ENCODE measurements at places on chromosomes 5 and 9.

DNA sequence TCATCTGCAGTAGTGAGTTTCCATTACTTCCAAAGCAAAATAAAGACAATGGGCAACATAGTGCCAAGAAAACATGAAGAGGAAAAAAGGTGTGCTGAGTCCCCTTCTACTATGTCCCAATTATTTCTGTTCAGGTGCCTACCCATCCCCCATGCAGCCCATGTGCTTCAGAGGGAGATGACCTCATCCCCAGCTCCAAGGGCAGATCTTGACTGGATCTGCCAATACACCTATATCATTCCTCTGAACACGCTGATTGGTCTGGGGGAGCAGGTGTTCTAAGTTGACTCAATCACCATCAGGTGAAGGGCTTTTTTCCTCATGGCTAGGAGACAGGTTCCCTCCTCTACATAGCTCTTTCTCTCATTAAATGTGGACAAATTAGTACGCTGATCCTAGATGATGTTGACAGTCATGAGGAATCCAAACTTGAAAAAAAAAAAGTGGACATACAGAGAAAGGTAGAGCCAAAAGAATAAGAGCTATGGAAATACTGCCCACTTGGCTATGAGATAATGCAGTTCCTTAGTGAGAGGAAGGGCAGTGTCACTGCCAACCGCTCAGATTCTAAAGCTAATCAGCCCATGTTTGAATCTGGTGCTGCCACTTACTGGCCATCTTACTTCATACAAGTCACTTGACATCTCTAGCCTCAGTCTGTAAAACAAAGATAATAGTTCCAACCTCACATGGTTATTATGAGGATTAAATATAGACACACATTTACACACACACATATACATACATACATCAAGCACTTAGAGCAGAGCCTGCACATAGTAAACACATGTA lies 23.1 kb downstream of the PRELID2 start:
- peak; percentile 49 for DNase-seq

GRCh38 chr9:91949946-91950664 lies at the start of gene ROR2:
ROR2 (minus strand) TSS chr9:91950228.
- DNase-seq = peak; percentile 49

- no peak for DNase-seq
Measured at GRCh38 chr5:93382188-93382825, 198.7 kb downstream of the NR2F1-AS1 start.

DNA sequence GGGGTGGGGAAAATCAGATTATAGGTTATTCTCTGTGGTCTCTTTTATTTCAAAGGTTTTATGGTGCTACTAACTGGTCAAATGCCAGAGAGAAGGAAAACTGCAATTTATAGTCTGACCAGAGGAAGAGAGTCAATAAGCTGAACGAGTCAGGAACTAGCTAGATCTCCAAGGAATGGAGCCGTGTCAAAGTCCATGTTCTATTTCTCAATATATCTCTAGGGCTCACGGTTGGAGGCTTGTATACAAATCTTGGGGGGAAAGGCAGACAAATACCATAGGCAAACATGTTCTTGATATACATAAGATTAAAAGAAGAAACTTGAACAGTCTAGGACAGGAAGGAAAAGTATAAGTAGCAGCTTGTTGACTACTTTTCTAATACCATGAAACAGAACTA lies 627.1 kb downstream of the PDE4D start:
- no peak for DNase-seq

GRCh38 chr9:13158986-13159385 lies 120.5 kb downstream of the MPDZ start:
- DNase-seq = no peak

DNA sequence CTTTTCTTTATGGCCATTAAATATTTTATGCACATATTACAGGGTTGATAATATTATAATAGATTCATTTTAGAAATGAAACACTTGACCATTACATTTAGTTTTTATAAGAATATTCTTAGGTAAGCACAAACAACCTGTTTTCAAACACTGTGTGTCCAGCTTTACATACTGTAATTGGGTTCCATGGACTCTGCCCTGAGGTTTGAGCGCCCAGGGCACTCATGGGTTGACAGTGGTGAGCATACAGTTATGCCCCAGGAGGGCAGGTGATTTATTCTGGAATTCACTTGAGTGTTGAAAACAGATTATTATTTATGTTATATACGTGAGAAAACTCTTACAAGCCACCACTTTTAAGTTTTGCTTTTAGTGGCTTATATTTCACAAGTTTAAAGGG lies 33.7 kb downstream of the TRIO start:
- DNase-seq = peak; percentile 9

- DNase-seq = no peak
Measured at GRCh38 chr9:114282104-114282485, 40.8 kb upstream of the ORM1 start.

- DNase-seq = no peak
Measured at GRCh38 chr5:67363180-67363709, 166.6 kb upstream of the CD180 start.

- peak; percentile 38 for DNase-seq
Measured at GRCh38 chr9:18806232-18807080, 226.6 kb downstream of the SAXO1 start.

GRCh38 chr5:42751044-42751443 lies 5.6 kb upstream of the CCDC152 start:
- no peak for DNase-seq

DNA sequence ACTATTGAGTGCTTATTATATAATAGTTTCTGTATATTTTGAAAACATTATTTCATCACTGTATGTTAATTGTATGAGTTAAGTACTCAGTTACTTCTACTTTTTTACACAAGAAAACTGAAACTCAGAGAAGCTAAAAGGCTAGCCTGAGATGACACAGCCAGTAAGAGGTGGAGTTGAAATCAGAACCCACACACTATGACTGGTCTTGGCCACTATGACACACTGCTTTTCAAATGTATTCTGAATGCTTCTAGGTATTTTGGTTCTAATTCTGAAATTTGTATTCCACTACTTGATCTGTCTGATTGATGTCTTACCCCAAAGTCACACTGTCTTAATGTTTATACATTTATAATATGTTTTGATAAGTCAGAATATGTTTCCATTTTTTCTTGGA lies 181.8 kb downstream of the ZDHHC21 start:
- no peak for DNase-seq

GRCh38 chr9:15231788-15232635 lies 75.0 kb downstream of the TTC39B start:
- DNase-seq = peak; percentile 46

GRCh38 chr5:82808960-82809359 lies 268.2 kb downstream of the TMEM167A start:
- DNase-seq = no peak

DNA sequence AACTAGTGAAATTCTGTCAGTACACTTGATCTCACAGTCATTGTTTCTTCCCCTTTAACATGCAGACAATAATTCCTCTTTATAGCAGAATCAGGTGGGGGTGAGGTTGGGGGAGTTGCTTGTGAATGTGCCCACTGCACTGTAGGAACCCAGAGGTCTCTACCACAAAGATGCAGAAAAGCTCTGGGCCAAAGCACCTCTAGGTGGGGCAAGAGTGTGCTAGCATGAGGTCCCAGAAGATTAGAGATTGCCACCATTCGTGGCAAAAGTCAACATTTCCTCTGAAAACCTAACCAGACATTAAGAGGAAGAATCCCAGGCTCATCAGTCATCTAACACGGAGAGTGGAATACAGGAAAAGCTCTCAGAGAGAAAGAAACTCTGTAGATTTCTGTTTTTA lies 74.5 kb downstream of the PTCD2 start:
- DNase-seq = no peak

- DNase-seq = no peak
Measured at GRCh38 chr9:98970532-98971041, 26.9 kb downstream of the COL15A1 start.

Data from NCI-H524 (cell line).